ENCODE measurements at places on chromosomes 13 and 19.

GRCh38 chr13:36421447-36421846 is 10.8 kb upstream of the CCNA1 start:
- no peak for DNase-seq

DNA sequence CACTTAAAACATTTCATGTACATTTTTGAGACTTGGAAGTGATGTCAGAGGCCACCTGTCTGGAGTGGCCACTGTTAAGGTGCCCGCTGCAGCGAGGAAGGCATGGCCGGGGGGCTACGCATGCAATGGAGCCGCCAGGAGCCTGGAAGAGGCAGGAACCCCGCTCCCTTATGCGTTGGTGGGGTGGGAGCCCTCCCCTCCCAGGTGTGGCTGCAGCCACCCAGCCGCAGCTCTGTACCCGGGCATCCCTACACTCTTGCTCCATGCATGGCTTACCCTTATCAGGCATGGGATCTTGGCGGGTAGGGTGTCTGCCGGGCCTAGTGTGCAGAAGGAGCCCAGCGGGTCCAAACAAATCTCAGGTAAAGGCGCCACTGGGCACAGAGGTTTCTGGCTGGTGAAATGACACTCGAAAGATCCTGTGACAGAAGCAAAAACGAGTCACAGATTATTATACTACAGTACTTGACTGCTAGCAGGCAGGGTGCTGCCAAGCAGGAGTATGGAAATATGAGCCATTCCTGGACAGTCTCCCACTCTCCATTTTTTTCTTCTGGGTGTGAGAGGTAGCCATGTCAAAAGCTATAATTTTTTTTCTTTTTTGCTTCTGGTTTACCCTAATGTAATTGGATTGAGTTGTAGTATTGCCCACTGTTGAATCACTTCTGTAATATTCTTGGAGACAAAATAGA is 1606.3 kb upstream of the MIR17HG start:
- no peak for DNase-seq

DNA sequence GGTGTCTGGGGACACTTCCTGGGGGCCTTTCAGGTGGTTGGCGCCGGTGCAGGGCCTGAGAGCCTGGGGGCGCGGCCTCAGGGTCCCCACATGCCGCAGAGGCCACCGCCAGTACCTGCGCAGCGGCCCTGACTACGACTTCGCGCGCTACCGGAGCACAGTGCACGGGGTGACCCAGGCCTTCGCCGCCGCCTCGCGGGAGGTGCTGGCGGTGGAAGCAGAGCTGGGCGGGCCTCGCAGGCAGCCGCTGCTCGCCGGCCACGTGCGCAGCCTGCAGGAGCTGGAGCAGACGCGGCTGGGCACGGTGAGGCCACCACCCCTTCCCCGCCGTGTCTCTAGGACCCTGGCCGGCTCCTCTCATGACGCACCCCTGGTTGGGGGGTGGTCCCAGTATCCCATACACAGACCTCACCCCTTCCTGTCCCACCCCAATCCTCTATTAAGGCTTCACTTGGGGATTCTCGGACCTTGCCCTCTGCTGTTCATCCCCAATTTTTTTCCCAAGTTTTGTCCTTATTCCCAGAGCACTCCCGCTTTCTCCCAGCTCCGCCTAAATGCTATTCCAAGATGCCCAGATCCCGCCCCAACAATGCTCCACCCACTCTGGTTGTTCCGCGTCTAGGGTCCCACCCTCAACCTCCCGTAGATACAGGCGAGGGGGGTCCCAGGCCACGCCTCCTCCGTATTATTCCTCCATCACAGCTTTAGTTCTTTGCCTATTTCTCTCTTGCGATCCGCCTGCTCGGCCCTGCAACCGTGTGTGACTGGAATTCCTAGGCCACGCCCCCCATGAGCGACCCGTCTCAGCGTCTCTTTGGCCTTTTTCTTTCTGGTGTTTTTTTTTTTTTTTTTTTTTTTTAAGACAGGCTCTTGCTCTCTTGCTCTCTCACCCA is 1.0 kb downstream of the REX1BD start:
- DNase-seq, result peak; percentile 77

DNA sequence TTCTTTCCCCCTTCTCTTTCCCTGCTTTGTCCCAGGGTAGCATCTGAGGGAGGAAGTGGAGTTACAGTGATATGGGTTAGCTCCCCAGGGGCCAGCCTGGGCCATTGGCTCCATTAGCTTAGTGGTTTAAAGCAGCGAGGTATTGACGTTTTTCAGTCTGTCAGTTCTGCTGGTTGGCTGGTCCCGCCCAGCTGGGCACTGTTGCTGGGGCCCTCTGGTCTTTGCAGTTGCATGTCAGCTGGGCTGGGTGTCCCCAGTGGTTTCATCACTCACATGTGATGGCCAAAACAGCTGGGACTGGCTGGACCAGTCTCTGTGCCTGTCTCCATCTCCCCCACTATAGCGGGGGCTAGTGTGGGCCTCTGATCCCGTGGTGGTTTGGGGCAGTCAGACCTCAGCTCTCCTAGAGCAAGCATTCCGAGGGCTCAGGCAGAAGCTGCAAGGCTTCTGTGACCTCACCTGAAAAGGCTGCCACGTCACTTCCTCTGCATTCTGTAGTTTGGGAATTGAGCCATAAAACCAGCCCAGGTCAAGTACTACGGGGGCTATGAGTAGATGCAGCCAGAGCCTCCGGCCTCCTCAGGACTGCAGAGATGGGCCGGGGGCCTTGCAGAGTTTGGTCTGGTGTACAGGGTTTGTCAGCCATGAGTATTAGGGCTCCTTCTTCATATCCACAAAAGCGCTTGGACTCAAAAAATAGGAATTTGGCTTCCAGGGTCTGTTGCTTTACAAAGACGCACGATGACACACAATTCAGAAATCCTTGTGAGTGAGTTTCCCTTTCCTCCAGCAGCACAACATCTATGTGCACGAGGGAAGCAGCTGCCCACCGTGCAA is 30.0 kb downstream of the TSSK6 start:
- no peak for DNase-seq

DNA sequence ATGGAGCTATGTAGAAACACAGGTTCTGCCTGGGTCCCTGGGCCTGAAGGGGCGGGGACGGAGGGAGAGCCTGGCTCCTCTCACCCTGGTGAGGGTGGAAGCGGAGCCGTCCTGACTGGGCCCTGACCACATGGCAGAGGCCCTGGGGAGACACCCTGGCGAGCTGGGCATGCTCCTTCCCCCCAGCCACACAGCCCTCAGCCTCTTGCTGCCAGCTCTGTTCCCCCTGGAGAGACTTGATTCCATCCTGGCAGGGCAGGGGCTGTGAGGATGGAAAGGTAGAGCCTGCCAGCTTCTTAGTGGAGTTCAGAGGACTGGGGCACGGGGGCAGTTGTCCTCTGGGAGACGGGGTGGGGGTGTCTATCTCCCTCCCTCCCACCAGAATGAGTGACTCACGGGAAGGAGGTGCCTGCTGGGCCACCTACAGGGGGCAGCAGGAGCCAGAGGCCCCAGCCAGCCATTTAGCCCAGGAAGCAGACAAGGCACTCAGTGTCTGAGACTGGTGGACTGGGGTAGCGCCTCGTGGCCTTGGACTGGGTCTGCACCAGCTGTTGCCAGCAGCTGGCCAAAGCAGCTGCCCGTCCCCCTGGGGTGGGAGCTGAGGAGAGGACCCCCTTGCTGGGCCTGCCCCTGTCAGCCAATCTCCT is 22.8 kb upstream of the RNF17 start:
- DNase-seq, result no peak

- no peak for DNase-seq
These were observed 8.6 kb downstream of the CRB3 start for GRCh38 chr19:6472713-6473112.

DNA sequence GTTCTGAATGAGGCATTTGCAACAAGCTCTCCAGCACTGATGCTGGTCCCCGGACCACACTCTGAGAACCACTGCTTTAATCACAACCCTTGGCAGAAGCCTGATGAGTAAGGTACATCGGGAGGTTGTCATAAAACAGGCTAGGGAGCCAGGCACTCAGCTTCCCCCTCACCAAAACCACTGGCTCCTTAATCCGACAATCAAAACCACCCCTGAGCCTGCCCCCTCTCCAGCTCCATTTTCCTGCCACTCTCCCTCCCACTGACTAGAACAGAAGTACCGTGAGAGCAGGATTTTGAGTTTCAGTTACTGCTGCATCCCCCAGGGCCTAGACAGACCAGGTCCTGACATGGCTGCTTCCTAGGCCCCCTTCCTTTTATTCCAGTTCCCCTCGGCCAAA is 7.2 kb downstream of the GSK3A start:
- no peak for DNase-seq

- no peak for DNase-seq
These were observed 350.9 kb downstream of the OLFM4 start for GRCh38 chr13:53379485-53379884.

DNA sequence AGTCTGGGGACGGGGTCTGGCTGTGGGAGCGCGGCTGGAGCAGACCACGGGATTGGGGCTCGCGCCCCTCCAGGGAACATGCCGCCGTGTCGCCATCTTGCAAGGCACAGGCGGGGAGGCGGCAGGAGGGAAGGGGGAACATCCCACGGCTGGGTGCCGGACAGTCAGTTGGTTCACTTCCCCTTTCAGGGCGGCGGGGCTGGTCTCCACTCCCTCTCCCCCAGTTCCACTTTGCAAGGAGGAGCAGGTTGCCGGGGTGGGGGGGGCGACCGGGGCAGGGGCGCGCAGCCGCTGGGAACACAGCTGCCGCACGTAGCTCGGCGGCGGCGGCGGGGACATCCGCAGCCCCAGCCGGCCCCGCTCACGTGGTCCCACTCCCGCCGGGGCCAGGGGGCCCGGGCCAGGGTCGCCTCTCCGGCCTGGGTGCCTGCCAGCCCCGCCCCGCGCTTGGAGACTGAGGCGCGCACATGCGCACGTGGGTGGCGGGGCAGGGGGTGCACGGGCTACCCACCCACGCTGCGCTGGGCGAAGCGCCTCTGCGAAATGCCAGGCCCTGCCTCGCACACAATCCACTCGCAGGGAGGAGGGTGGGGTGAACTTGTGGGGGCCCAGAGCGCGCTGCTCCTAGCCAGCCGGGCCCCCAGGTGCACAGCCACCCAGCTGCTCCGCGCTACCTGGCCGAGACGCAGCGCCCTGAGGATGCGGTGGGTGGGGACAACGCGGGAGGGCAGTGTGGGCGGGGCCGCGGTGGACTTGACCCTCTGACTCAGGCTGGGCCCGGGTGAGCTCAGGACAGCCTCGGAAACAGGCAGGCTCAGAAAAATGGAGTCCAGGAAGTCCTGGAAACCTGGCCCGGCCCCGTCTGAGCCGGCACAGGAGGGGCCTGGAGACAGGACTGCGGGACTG is 6.4 kb downstream of the KLF16 start:
- DNase-seq, result peak; percentile 85

- no peak for DNase-seq
These were observed 24.8 kb downstream of the UPF1 start for GRCh38 chr19:18856385-18857126.

DNA sequence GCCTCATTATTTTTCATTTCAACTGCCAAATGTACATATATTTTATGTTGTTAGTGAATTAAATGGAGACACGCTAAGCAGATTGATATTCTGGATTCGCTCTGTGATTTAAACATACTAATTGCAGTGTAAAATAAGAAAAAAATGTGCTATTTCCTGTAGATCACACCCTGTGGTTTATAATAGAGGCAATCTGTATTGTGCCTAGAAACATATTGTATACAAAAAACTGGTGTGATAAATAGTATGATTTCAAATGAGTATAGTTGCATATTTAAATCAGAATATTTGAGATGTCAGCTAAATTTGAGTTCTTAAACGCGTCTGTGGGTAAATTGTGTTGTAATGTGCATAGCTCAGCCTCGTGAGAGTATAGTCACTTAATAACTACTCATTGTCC is 643.9 kb downstream of the TBC1D4 start:
- no peak for DNase-seq

DNA sequence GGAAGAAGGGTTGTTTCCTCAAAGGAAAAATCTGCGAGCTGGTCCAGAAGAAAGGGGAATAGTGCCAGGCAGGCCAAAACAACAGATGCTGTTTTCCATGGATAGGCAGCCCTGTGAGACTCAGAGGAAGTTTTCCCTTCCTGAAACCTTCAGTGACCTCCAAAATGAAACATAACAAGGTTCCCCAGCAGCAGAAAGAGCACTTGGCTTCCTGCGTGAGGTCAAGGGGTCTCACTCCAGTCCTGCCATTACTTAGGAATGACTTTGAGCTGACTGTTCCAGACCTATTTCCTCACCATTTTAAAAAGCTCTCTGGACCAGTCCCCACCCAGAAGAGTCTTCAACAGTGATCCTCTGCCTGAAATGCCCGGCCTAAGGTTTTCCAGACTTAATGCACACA is 104.6 kb upstream of the IPO5 start:
- DNase-seq, result no peak

- DNase-seq, result no peak
These were observed 796.7 kb downstream of the UQCRFS1 start for GRCh38 chr19:28416245-28416644.
